CD4-positive, alpha-beta T cell treated with Interleukin-12 subunit alpha and Interleukin-12 subunit beta, for 1 hour (primary cell): ENCODE measurements at places on chromosomes 1 and 21.

GRCh38 chr1:46411010-46411405, 16.9 kb downstream of the FAAH start:
- DNase-seq = no peak

- no peak for DNase-seq
Observed at GRCh38 chr1:108877348-108878159, 769 bp downstream of the GPSM2 start.

GRCh38 chr21:45256912-45257672, 30.6 kb downstream of the POFUT2 start:
- DNase-seq = peak; percentile 14

DNA sequence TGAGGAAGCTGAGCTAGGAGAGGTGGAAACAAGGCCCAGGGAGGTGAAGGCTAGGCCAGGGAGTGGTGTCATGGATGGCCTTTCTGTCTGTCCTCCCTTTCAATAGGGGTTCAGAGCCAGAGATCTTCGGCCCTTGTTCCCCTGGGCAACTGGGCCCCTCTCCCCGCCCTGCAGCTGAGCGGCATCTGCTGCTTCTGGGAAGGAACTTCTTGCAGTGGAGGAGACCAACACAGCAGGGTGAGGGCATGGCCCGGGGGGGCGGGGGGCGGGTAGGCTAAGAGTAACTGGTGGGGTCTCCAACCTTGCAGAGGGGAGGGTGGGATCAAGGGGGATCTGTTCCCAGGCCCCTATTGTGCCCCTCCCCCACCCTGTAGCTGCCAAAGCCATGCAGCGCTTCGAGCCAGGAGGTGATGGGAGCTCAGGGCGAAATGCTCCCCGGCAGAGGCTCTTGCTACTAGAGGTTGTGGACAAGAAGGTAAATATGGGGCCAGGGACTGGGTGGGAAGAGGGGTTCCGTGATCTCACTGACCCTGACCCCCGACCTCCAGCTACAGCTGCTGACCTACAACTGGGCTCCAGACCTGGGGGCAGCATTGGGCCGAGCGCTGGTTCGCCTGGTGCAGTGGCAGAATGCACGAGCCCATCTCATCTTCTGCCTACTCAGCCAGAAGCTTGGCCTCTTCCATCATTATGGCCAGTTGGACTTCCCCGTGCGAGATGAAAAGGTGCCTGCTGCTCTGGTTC, 11.7 kb downstream of the HYI start:
- no peak for DNase-seq

DNA sequence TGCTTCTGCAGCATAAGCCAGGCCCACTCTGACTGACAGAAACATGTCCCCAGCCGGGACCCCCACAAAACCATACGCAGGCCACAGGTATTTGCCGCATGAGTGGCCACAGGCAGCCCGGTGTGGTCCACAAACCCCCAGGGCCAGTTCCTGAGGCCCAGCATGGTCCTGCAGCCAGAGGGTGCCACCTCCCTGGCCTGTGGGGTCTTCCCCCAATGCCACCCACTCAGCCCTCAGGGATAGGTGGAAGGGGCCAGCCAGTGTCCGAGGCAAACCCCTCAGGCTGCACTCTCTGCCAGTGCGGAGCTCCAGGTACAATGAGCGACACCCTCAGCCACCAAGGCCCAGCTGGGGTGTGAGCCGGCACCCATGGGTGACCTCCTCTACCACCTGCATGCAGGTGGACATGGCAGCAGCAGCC, 43.5 kb downstream of the UBE2G2 start:
- DNase-seq = no peak

DNA sequence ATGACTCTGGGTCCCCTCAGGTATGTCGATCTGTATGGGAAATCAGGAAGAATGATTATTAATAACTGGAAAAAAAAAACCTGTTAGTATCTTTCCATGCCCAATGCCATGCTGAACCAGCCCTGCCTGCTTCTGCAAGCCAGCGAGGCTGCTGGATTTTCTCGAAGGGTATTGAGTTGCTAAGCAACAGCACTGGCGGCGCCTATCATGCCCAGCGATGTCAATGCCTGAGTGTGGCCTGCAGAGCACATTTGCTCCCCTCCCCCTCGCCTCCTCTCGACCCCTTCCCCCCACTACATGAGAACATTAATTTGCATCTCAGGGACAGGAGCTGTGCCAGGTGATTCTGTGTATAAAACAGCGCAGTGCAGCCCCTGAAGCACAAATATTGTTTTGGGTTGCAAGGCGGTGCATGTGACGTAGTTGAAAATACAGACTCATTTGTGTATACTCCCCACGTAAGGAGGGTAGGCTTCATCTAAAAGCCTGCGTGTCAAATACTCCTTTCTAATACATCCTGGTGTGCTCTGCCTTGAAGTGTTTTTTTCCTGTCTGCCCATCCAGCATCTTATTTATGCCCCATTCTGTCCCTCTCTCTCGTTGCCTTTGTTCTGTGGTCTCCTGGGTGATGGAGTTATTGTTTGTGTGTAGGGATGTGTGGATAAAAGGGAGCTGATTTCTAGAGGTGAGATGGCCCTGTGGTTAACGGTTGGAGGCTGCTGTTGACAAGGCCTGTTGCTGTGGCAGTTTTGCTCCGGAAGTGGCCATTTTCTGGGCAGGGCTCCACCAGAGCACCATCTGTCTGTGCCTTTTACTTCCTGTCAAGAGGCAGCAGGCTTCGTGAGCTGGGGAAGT, 32.7 kb upstream of the ATP5PO start:
- peak; percentile 93 for DNase-seq
